ENCODE measurements at places on chromosomes 1 and 21.

GRCh38 chr21:45442276-45442675 lies 37.3 kb downstream of the COL18A1 start:
- peaks cover 12% of the 10 kb centered on the region for H3K27me3 ChIP-seq
- H3K27ac ChIP-seq, result no peak overlapping the region

GRCh38 chr21:45504516-45505415 lies 37.5 kb downstream of the SLC19A1 start:
- no peaks in the 10 kb centered on the region for H3K27me3 ChIP-seq
- H3K36me3 ChIP-seq, result no peaks in the 10 kb centered on the region
- H3K27ac ChIP-seq, result no peak overlapping the region
- H3K4me3 ChIP-seq, result no peak overlapping the region
- DNase-seq, result no peak

GRCh38 chr1:224747578-224747977 lies 131.5 kb downstream of the CNIH3 start:
- no peak overlapping the region for H3K4me3 ChIP-seq
- peaks cover 12% of the 10 kb centered on the region for H3K4me1 ChIP-seq

DNA sequence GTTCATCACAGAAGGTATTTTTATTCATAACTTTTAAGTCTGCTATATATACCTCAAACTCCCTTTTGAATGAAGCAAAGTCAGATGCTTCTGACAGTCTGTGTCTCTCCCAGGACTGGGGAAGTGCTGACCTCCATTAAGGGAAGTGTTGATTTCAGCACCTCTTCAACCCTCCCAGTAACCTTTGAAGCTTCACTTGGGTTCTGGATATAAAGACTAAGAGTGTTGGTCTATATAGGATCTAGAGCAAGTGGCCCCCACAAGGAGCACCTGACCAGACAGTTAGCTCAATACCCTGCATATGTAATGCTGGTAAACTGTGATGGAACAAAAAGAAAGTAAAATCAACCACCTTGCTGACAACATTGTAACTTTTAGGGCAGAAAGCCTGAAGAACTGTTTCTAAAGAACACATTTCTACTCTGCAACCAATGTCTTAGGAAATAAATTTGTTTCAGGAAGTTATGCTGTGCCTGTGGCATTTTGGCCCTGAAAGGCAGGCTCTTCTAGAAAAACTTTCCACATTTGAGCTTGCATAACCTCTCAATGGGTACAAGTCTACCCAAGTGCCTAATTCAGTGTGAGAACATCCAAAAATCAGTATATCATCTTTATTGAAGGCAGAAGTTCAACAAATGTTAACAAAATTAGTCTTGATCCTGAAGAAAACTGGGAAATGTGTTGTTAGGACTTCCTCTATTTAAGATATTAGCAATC lies 865 bp upstream of the PTPN22 start:
- H3K27me3 ChIP-seq, result no peaks in the 10 kb centered on the region
- peak overlapping the region; percentile 73 for H3K4me3 ChIP-seq
- peak; percentile 52 for DNase-seq
- H3K27ac ChIP-seq, result peak overlapping the region; percentile 79
- H3K4me1 ChIP-seq, result peaks cover 48% of the 10 kb centered on the region

GRCh38 chr1:77126307-77126706 lies 92.9 kb downstream of the PIGK start:
- no peaks in the 10 kb centered on the region for H3K4me1 ChIP-seq
- H3K4me3 ChIP-seq, result no peak overlapping the region
- H3K36me3 ChIP-seq, result no peaks in the 10 kb centered on the region
- H3K27ac ChIP-seq, result no peak overlapping the region

DNA sequence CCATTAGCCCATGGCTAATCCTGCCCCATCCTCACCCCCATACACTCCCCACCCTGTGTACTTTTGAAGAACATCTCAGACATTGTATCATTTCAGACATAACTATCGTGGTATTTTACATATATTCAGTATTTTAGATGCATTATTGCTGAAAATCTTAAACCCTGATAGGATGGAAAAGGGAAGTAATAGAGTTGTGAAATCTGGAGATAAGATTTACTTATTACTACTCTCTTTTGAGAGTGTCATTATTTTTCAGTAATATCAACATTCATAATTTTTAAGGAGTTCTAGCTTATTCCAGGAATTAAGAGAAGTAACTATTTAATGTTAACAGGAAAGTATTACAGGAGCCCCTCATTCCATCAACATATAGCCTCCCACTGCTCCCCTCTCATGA lies 34.4 kb downstream of the ADCY10 start:
- DNase-seq, result peak; percentile 10
- no peaks in the 10 kb centered on the region for H3K27me3 ChIP-seq
- no peaks in the 10 kb centered on the region for H3K4me1 ChIP-seq
- H3K27ac ChIP-seq, result no peak overlapping the region

GRCh38 chr1:158943059-158943458 lies 11.7 kb downstream of the PYHIN1 start:
- no peak overlapping the region for H3K27ac ChIP-seq
- no peaks in the 10 kb centered on the region for H3K27me3 ChIP-seq
- no peak for DNase-seq
- H3K36me3 ChIP-seq, result no peaks in the 10 kb centered on the region
- no peaks in the 10 kb centered on the region for H3K4me1 ChIP-seq
- H3K4me3 ChIP-seq, result no peak overlapping the region

DNA sequence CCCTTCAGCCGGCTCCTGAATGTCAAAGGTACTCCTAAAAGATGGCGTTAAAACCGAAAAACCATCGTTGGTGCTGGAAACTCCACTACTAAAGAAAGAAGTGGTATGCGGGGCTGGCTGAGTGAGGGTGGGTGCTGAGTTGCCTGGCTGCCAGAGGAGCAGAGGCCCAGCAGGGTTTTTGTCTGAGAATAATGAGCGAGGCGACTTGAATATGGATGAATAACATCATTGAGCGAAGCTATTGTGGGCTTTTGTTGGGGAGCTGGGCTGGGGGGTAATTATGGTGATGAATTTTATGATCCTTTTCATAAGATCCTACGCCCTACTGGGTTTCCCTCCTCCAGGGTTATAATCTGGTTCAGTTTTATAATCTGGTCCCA lies 2.0 kb downstream of the PDPN start:
- H3K27me3 ChIP-seq, result peaks cover 12% of the 10 kb centered on the region
- no peak for DNase-seq
- no peak overlapping the region for H3K4me3 ChIP-seq
- no peak overlapping the region for H3K27ac ChIP-seq
- H3K4me1 ChIP-seq, result no peaks in the 10 kb centered on the region

DNA sequence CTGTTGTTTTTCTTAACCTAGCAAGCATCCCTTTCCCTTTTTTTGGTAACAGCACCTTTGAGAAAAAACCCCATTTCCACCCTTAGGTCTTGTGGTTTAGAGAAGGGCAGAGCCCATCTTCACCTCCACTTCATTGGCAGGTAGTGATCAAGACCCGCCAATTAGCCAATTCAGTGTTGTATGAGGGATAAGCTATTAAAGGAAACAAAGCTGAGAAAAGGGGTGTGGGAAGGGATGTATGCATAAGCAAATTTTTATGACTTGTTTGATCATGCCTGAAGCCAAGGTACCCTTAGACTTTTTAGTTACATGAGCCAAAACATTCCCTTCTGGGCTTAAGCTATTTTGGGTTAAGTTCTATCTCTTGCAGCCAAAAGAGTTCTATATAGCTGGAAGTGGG lies 3.6 kb upstream of the ZNF697 start:
- no peak for DNase-seq
- H3K36me3 ChIP-seq, result no peaks in the 10 kb centered on the region
- H3K27me3 ChIP-seq, result peaks cover 26% of the 10 kb centered on the region
- H3K4me3 ChIP-seq, result no peak overlapping the region

DNA sequence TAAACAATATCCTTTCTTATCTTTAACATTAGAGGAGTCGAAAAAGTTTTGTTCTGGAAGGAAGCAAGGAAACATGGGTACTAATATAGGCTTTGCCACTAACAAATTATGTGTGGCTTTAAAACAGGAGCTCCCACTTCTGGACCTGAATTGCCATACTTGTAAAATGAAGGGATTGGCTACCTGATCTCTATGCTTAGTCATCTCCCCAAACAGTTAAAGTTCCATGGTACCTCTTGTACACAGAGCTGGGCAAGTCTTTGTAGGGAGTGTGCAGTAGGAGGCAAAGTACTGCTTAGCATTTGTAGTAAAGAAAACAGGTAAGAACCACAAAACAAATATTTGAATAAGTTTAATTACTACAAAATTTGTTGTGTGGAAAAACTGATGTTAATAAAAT lies 81.3 kb downstream of the MAST2 start:
- H3K27ac ChIP-seq, result no peak overlapping the region
- H3K36me3 ChIP-seq, result peaks cover 3% of the 10 kb centered on the region
- H3K4me1 ChIP-seq, result no peaks in the 10 kb centered on the region
- no peak for DNase-seq
- no peaks in the 10 kb centered on the region for H3K27me3 ChIP-seq

DNA sequence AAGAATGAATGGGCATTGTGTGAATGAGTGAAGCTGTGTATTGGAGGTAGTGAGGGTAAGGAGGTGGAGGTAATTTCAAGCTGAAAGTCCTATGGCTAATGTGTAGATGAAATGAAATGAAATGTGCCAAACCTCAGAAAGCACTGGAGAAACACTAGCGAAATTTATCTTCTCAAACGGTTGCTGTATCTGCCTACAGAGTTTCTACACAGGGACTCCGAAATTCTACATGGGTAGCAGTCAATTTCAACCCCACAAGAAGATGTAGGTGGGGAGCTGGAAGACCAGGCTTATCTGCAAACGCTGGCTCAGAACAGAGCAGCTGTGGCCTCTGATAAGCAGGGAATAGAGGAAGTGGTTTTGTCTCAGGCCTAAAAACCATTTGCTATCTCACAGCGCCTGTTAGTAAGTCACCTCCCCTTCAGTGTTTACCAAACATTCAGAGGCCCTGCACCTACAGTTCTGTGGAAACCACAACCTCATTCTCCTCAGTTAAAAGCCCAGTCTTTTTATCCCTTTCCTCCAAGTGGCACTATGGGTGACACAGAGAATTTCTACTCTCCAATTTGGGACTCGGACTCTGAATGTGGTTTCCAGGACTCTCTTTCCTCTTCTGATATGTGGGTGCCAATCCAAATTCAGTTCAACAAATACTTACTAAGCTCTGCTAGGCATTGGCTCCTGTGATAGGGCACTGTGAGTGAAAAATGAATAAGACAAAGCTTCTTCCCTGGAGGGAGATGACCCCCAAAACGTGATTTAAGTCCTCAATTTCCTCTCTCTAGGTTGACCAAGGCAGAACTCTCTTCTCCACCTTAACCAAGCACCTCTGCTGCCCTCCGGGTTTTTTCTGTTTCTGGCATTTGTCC lies 17.2 kb upstream of the SLAMF6 start:
- H3K27ac ChIP-seq, result peak overlapping the region; percentile 62
- H3K27me3 ChIP-seq, result no peaks in the 10 kb centered on the region
- H3K36me3 ChIP-seq, result no peaks in the 10 kb centered on the region
- H3K4me3 ChIP-seq, result peak overlapping the region; percentile 42
- peak; percentile 99 for DNase-seq

DNA sequence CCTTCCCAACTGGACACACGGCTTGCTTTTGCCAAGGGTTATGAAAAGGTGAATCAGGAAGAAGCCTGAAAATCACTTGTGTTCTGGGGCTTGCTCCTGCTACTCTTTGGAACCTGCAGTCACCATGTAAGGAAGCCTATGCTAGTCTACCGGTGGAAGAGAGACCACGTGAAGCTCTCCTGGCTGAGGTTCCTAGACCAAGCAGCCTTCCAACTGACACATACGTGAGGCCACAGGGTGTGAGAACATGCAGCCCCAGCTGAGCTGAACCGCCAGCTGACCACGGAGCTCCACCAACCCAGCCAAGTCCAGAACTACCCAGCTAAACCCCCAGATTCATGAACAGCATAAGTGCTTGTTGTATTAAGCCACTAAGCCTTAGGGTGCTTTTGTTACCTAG lies 72.8 kb upstream of the KRTAP19-8 start:
- no peak overlapping the region for H3K27ac ChIP-seq
- H3K4me3 ChIP-seq, result no peak overlapping the region
- H3K36me3 ChIP-seq, result no peaks in the 10 kb centered on the region
- H3K27me3 ChIP-seq, result no peaks in the 10 kb centered on the region
- H3K4me1 ChIP-seq, result peaks cover 5% of the 10 kb centered on the region

- H3K4me1 ChIP-seq, result peaks cover 19% of the 10 kb centered on the region
- H3K4me3 ChIP-seq, result no peak overlapping the region
- H3K36me3 ChIP-seq, result no peaks in the 10 kb centered on the region
These were observed 2.6 kb upstream of the NECTIN4 start for GRCh38 chr1:161091796-161092507.

DNA sequence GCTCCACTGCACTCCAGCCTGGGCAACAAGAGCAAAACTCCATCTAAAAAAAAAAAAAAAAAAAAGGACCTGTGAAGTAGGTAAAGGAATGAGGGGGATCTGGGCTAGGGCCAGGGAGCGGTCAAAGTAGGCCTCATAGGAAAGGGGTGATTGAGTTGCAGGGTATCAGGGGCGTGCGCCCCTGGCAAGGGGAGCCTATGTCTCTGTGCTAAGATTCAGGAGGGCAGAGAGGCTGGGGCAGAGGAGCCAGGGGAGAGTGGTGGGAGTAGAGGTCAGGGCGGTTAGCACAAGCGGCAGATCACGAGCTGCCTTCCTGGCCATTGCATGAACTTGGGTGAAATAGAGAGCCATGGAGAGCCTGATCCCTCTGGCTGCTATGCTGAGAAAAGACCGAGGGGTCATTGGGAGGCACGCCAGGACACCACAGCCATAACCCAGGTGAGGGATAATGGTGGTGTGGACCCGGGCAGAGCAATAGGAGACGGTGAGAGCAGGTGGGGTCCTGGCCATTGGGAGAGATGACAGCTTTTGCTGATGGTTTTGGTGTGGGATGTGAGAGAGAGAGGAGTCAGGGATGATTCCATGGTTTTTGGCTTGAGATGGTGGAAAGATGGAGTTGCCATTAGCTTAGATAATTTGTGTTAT lies 30.6 kb upstream of the CSF1 start:
- no peak for DNase-seq
- H3K4me3 ChIP-seq, result no peak overlapping the region
- H3K36me3 ChIP-seq, result no peaks in the 10 kb centered on the region
- no peaks in the 10 kb centered on the region for H3K4me1 ChIP-seq
- no peaks in the 10 kb centered on the region for H3K27me3 ChIP-seq
- H3K27ac ChIP-seq, result no peak overlapping the region

GRCh38 chr1:245226203-245226499 lies 71.4 kb downstream of the KIF26B start:
- no peak overlapping the region for H3K4me3 ChIP-seq
- H3K27me3 ChIP-seq, result no peaks in the 10 kb centered on the region
- H3K36me3 ChIP-seq, result no peaks in the 10 kb centered on the region

DNA sequence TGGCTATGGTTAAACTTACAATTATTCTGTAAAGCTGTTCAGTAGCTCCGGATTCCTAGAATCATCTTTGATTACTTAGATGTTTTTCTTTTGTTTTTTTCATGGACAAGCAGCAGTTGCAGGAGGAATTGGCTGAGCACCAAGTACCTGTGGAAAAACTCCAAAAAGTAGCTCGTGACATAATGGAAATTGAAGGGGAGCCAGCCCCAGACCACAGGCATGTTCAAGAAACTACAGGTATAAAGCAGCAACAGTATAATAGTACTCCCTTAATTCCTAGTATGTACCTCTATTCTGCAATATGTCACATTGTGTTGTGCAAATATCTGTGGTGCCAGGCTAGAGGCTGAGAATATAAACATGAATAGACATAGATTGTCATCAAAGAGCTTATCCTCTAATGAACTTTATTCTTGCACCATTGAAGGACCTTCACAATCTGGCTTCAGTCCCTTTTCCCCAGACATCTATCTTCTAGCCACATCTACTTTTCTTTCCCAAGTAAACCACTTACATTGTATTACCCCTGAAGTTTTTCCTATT lies 132.3 kb upstream of the BMP8A start:
- no peak for DNase-seq
- peaks cover 76% of the 10 kb centered on the region for H3K36me3 ChIP-seq
- H3K27ac ChIP-seq, result no peak overlapping the region
- no peaks in the 10 kb centered on the region for H3K4me1 ChIP-seq
- H3K27me3 ChIP-seq, result no peaks in the 10 kb centered on the region
- H3K4me3 ChIP-seq, result no peak overlapping the region
